ENCODE measurements at places on chromosomes 5 and 9. TPM values are rescaled to one million over a fixed set of nuclear protein-coding genes. Genes with fewer than 3 reads are reported as not detected.

- no peak for DNase-seq
These were observed 49.4 kb downstream of the ROPN1L start for GRCh38 chr5:10490927-10491672.

Gene FOXD4
- 0.22 TPM for total RNA-seq

DNA sequence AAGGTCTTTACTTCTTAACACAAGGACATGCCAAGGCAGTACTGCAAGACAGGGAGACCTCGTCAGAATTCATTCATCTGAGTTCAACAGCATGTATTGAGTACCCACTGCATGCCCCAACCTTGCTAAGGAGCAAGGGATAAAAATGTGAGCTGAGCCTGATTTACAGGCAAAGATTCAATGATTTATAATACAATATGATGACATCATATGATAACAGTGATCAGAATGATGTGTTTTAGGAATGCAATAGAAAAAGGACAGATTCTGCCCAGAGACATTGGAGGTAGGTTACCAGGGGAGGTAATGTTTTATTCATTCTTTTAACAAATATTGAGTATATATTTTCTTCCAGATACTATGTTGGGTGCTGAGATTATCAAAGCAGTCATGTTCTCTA lies 406.6 kb downstream of the ARHGEF28 start:
- DNase-seq: no peak

DNA sequence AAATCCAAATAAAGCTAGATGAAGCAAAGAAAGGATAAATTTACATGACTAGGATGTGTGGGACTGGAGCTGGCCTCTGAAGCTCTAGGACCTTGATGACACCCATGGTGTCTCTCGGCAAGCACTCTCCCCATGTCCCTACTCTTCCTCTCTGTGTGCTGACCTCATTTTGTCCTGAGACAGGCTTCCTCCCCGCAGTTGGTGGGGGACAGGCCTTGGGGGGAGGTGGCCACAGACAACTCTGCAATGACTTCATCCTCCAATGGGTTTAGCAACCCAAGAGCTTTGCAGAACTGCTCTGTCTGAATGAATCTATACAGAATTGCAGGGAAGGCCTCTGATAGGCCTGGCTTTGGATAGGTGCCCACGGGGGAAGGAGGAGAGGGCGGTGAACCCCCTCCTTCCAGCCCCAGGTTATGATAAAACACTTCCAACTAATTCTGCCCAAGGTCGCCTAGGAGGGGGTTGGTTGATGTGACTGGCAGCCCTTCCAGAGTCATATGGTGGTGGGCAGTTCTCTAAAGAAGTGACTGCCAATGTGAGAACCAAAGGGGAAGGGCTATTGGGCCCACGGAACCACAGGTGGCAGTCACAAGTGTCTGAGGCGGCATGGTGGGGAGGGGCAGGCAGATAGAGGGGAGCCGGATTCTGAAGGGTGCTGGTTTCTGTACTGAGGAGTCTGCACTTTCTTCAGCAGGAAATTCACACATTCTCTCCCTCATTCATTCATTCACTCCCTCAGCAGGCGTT lies 6.0 kb downstream of the SLC6A7 start:
- DNase-seq: no peak

Gene MARCOL
- total RNA-seq: not detected

Gene ORM2
- total RNA-seq: 1.4 TPM

- peak; percentile 17 for DNase-seq
These were observed 48.1 kb upstream of the NKD2 start for GRCh38 chr5:960551-960950.

Gene SLC6A19
- total RNA-seq: not detected

DNA sequence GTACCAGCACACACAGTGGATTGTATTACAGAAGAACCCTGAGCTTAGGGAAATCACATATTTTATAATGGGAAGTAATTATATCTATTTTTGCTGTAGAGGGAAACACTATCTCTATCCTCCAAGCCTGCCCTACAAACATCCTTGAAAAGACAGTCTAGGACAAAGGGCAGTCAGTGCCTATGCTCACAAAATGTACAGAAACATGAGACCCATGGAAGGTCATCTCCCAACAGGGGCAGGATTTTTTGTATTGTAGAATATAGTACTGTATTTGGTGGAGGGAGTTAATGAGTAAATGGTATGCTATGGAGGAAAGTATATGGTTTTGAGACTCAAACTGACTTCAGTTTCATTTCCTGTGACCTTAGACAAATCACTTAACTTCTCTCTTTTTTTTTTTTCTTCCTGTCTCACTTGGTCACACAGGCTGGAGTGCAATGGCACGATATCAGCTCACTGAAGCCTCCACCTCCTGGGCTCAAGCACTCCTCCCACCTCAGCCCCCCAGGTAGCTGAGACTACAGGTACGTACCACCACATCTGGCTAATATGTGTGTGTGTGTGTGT lies 5.8 kb upstream of the RAB14 start:
- no peak for DNase-seq

GRCh38 chr5:96963267-96963666 lies 27.4 kb downstream of the LNPEP start:
- no peak for DNase-seq

DNA sequence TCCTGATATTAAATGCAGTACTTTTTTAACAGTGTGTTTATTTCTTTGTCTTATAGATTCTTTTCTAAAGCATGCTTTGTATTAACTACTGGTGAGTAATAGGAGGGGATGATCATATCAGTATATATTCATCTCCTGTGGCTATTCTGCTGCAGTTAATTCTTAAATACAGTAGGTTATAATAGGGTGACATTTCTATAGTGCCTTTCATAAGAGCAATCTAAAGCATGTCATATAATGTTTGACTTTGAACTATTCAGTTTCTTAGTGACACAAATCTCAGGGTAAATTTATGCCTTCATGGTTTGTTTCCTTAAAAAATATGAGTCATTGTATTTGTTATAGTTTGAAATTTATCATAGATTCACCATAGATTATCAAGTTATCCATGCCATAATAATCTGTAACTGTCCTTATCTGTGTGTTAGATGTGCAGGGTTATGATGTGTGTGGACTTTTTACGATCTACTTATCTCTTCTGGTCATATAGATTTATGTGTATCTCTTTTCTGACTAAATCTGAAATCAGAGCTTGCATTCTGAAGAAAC lies 1019.5 kb downstream of the NR2F1-AS1 start:
- DNase-seq: no peak

DNA sequence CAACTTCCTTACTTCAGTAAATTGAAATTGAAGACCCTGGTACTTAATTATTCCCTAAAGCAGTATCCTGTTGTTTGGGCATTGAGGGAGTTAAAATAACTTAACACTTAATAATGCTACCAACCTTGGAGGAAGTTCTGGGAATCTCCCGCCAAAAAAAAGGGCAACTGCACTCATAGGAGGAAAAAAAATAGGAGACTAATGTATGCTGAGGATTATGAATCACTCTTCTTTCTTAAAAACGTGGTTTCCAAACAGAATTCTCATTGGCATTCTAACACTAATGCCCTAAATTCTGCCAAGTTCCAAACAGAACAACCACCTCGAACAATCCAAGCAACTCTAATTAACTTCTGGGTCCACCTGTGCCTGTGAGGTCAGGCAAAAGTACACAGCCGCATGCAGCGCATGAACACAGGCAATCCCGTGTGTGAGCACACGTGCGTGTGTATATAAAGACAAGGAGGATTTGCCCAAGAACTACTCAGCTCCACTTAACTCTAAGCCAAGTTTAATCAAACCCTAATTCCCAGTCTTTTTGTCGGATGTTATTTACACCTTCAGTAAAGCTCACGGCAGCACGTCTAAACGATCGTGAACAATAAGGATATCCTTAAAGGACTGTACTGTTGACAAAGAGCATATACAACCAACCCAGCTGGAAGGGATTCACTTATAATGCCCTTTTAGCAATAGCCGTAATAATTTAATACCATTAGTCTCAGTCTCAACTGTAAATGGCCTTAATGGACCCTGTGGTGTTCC lies 78.4 kb downstream of the EBF1 start:
- DNase-seq: no peak
